ENCODE measurements at places on chromosomes 13 and 19. TPM values are rescaled to one million over a fixed set of nuclear protein-coding genes. Genes with fewer than 3 reads are reported as not detected.

Gene ZNF808
- 23.1 TPM for total RNA-seq

Gene LCP1
- total RNA-seq: 4.3 TPM

Gene INTS6
- total RNA-seq: 42.6 TPM

Gene SMG9
- total RNA-seq: 34.0 TPM

Gene PTGIR
- total RNA-seq: not detected

Gene CEACAM4
- not detected for total RNA-seq

Gene DMKN
- total RNA-seq: 286 TPM

Gene EPSTI1
- total RNA-seq: 0.37 TPM

Data from H1 (cell line).